GM03348 (cell line): ENCODE measurements at places on chromosomes 16 and 17.

DNA sequence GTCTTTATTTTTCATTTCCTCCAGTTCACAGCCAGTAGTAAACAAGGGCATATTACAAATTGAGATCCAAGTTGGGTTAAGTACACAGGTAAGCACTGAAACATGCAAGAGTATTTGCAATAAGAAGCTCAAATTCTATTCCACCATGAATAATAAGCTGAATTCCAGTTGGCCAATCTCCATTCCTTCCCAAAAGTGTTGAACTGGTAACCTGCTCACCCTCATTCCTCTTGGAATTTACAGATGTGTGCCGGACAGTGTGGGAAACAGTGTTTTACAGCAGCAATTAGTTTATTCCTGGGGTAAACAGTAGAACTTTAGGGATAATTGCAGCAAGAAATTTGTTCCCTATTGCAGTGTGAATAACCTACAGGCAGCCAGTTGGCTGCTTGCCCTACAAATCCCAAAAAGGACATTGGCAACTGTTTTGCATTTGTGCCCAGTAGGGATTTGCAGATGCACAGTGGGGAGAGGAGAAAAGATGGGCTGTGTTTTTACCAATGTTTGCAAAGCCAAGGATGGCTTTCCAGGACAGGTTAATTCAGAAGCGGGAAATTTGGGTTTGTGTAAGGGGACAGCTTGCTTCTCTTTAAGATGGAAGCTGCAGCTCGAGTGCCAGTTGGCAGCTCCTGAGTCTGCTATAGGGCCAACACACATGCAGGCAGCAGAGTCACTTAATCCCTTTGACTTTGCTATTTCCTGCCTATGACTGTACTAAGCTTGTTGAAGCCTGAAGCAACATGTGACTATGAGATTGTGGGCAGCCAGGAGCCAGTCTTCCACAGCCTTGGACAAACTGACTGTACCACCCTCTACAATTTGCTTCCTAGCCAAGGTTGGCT lies 318.9 kb downstream of the MAP2K6 start:
- DNase-seq: peak; percentile 45

DNA sequence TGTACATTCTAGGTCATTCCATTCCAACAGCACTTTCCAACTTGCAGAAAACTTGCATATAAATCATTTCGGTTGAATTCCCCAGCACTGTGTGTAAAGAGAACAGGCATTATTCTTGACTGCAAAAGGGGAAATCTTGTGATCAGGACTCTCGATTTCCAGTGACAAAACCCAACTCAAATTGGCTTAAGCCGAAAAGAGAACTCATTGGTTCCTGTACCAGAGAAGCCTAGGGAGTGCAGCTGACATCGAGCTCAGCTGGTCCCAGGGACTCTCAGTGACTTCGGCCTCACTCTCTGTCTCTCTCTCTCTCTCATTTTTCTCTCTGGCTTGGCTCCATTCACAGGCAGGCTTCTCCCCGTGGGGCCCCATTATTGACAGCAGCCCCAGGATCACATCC lies 30.7 kb downstream of the CD300LF start:
- DNase-seq: no peak

DNA sequence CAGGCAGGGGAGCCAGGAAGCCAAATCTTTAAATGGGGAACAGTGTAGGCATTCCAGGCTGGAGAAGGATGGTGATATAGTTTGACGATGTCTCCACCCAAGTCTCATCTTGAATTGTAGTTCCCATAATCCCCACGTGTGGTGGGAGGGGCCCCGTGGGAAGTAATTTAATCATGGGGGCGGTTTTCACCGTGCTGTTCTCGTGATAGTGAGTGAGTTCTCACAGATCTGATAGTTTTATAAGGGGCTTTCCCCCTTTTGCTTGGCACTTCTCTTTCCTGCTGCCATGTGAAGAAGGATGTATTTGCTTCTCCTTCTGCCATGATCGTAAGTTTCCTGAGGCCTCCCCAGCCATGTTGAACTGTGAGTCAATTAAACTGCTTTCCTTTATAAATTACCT lies 28.8 kb downstream of the GINS3 start:
- no peak for DNase-seq

DNA sequence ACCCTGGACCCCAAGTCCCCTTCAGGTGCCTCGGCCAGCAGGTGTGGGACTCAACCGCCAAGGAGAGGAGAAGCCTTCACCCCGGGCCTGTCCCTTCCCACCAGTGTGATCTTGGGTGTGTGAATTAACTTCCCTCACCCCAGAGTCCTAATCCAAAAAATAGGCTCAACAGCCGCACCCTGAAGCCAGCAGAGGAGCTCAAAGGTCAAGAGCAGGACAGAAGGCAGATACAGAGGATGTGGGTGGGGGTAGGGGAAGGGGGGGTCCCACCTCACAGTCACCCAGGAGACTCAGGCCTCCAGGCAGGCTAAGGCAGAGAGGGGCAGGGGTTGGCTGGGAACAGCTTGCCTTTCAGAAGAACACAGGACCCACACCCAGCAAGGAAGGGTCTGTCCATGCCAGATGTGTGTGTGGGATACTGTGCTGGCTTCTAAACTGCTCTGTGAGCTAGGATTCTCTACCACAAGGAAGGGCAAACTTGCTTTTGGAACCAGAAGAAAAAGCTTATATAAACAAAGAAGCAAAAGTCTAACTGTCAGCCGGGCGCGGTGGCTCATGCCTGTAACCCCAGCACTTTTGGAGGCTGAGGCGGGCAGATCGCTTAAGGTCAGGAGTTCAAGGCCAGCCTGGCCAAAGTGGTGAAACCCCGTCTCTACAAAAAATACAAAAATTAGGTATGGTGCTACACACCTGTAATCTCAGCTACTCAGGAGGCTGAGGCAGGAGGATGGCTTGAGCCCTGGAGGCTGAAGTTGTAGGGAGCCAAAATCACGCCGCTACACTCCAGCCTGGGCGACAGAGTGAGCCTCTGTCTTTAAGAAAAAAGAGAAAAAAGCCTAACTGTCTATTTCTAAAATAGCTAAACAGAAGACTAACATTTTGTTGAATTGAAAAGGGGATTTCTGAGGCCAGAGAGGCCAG lies 4.6 kb downstream of the PIEZO1 start:
- no peak for DNase-seq

DNA sequence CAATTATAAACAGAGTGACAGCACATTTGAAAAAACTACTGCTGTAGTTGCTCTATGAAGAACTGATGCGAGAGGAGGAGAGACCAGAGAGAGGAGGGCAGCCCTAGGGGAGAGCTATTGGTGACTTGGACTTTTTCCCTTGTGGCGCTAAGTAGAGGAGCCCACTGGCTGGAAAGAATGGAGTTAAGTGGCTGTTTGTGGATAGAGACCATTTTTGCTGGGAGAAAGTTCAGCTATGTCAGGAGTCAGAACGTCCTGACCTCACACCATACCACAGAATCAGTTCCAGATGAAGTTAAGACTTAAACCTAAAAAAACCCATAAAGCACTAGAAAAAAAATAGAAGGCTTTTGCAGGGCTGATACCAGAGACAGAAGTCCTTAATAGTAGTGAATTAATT lies 2.0 kb downstream of the POLR2A start:
- peak; percentile 55 for DNase-seq

DNA sequence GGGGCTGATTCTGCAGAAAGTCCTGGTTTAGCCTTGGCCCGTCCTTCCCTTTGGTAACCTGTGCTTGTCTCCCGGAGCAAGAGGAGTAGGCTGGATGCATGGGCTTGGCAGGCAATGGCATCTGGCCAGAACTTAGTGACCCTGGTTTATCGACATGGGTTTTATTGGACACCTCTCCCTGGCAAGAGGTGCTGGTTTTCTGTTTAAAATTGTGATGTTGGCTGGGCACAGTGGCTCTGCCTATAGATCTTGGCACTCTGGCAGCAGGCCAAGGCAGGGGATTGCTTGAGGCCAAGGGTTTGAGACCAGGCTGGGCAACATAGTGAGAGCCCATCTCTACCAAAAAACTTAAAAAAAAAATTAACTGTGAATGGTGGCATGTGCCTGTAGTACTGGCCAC lies 31.2 kb downstream of the SLC12A3 start:
- DNase-seq: no peak

DNA sequence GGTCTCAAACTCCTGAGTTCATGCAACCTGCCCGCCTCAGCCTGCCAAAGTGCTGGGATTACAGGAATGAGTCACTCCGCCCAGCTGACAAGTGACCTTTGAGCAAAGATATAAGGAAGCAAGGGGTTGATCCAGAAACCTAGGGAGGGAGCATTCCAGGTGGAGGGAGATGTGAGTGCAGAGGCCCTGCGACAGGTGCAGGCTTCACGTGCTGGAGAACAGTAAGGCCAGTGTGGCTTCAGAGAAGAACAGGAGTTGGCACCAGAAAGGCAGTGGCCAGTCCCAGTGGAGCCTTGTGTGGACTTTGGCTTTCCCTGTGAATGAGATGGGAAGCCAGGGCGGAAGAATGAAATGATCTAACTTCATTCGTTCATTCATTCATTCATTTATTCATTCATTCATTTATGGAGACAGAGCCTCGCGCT lies 73.6 kb upstream of the HAS3 start:
- DNase-seq: no peak

DNA sequence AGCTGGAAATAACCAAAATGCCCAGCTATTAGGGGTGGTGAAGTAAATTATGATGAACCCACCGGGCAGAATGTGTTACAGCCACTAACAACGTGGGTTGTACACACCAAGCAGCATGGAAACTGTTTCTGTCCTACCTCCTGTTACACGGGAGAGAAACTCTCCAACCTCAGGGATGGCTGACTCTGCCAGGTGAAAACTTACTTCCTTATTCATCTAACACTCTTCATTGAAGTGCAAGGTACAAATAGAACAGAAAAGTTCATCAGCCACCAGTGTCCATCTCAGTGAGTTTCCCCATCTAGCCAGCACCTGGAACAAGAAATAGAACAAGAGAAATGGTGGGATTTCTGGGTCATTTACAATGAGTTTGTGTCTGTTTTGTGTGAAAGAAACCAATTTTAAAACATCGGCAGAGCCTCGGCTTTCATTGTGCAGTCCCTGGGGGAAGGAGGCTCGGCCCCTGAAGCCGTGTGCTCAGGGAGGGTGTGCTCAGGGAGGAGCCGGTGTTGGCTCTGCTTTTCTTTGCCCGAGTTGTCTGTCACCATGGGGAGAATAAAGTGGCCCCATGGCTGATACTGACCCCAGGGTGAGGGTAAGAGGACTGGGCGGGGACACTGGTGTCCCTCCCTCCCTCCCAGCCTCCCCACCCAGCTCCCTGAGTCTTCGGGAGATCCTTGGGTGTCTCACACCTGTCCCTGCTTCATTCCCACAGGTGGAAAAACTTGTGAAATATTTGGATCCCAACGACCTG lies 39.8 kb downstream of the RAB11FIP4 start:
- no peak for DNase-seq

DNA sequence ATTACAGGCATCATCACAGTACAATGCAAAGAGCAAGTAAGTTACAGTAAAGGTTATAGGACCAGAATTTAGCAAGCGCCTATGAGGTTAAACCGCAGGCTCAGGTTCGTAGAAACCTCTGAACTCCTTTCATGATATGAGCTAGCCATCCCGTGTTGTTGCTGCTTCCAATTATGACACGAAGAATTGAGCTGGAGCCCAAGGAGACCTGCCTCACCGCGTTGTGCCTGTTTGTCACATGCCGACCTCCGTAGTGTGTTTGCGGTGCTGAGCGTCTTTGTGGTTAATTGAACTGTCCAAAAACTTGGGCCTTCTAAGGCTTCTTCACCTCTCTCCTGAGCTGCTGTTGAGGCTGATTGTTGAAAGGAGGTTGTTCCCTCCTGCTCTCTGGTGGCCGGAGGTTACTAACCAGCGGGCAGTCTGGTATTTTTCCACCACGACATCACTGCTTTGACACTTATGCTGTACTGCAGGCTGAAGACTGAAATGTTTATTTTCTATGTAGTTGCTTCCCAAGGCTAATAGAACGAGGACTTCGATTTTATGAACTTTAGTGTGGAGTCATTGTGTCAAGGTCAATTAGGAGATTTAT lies 67.5 kb downstream of the SEC14L1 start:
- DNase-seq: peak; percentile 60

GRCh38 chr16:2792940-2793339 lies 5.3 kb upstream of the PRSS41 start:
- no peak for DNase-seq

DNA sequence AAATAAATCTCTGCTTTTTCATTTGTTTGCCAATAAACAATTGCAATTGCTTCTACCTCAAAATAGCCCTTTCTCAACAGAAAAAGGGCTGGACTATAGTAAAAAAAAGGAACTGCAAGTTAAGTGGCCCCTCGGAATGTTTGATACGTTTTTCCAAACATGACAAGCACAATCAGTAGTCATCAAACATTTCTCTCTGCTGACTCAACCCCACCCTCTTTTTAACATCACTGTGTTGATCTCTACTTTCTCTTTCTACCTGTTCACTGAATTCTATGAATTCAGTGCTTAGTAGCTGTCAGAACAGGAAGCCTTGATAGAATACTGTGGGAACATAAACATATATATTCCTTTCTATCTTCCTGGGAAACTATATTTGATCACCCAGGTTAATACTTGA lies 116.5 kb upstream of the AXIN2 start:
- peak; percentile 32 for DNase-seq

DNA sequence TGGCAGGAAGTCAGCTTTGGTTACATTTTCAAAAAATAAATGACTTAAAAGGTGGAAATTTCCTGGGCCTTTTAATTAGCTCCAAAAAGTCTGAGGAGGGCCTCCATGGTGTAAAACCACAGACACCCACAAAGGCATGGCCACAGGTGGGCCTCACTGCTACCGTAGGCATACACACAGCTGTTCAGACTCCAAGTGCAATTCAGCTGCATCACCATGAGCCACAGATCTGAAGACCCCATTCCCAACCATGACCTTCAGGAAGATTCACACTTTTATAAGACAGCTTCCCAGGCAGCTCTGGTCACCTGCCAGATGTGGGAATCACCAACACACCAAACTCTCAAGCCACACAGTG lies 20.6 kb downstream of the CSNK2A2 start:
- no peak for DNase-seq

- DNase-seq: no peak
Observed at GRCh38 chr16:26913851-26914250, 152.9 kb upstream of the C16orf82 start.

- no peak for DNase-seq
Observed at GRCh38 chr17:62902531-62903220, 63.4 kb upstream of the TANC2 start.

DNA sequence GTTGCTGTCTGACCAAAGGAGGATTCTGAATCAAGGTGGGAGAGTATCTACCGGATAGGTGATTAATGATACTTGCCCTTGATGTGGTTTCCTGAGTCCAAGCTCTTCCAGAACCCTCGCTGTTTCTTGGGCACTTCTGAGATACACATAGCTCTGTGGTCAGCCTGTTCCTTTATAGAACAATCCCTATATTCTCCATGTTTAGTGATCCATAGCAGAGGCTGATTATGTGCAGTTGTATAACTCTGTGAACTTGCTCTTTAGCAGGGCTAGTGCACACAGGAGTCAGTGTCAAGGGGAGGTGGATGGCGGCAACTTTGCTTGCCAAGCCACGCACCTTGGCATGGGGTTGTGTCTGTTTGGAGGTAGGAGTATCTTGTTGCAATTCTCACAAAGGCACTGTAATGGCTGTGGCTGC lies 36.1 kb downstream of the ARL4D start:
- no peak for DNase-seq

- DNase-seq: no peak
Observed at GRCh38 chr16:77995843-77996455, 26.4 kb upstream of the CLEC3A start.

GRCh38 chr17:10621397-10621796 lies 35.7 kb downstream of the MYH3 start:
- DNase-seq: no peak
